ENCODE measurements at places on chromosomes 7 and 10.

GRCh38 chr10:83580373-83581012 lies 558.8 kb upstream of the GHITM start:
- DNase-seq: no peak

DNA sequence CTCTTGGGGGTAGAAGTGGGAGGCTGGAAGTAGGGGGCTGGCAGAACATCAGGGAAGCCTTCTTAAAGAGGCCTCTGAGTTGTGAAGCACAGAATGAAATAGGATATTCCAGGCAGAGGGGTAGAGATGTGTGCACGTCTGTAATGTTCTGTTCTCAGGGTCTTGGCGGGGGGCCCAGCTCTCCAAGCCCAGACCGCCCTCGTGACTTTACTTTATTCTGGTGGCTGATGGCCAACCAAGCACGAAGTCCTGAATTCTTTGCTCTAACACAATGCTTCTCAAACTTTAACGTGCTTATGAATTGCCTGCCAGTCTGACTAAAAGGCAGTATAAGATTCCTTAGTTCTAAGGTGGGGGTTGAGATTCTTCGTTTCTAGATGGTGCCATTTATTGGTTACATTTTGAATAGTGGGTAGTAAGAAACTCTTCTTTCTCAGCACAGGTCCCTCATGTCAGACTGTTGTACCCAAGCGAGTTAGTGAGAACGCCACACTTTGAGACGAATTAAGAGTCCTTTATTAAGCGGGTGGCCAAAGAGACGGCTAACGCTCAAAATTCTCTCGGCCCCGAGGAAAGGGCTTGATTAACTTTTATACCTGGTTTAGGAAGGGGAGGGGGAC lies 8.2 kb downstream of the PRXL2A start:
- no peak for DNase-seq

DNA sequence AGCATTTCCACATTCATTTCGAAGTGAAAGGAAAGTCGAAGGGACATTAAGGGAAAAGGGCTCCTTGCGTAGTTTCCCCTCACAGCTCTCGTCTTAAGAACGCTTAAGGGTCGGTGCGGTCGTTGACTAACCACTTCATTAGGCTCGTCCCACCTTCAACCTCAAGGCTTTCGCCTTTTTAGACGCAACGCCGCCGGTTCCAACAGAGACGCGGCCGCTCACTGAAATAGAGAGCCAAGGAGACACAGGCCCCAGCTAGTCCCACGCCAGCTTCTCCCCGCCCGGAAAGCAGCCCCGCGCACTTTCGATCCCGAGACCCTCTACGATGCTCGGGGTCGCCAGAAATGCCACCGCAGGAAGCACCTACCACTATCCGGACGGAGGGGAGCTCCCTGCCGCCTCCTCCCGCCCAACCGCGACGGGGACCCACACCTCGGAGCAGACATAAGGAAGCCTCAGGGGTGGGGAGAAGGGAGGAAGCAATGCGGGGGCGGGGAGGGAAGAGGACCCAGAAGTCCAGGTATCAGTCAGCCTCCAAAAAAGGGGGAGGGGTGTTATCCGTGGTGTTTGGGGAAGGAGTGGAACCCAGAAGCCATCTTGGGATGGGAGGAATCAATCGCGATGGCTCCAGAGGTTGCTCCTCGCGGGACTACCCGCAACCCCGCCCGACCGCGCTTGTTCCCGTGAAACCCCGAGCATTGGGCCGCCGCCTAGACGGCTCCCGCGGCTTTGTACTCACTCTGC lies 559 bp downstream of the TRA2A start:
- peak; percentile 57 for DNase-seq

- DNase-seq: no peak
Observed at GRCh38 chr10:31528831-31529230, 209.8 kb downstream of the ZEB1 start.

DNA sequence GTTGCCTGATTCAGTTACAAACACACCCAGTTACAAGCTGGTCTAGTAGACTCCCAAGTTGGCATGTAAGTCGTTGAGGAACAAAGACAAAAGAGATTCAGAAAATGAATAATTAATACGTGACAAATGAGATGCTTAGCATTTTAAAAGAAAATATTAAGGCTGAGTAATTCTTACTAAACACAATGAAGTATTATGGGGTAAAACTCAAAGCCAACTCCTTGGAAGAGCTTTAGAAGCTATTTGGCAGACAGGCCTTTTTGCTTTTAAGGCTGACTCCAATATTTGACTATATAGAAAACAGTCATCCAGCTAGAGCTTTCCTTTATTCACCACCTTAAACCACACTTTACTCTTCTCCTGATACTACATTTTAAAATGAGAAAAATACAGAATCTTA lies 5.4 kb downstream of the TRDMT1 start:
- DNase-seq: no peak

DNA sequence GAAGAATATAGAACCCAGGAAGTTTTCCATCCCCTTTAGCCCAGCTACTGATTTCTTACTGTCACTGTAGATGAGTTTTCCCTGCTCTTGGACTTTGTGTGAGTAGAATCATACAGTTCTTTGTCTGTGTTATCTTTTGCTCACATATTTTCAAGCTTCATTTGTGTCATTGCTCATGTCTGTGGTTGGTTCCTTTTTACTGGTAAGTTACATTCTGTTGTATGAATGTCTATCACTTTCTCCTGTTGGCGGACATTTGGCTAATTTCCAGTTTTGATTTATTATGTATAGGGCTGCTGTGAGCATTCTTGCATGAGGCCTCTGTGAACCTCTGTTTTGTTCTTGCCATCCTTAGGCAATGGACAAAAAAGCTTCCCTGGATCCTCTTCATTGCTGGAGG lies 5.3 kb downstream of the GLRX3 start:
- no peak for DNase-seq

- peak; percentile 49 for DNase-seq
Observed at GRCh38 chr7:151018421-151019129, 5.7 kb downstream of the ATG9B start.

DNA sequence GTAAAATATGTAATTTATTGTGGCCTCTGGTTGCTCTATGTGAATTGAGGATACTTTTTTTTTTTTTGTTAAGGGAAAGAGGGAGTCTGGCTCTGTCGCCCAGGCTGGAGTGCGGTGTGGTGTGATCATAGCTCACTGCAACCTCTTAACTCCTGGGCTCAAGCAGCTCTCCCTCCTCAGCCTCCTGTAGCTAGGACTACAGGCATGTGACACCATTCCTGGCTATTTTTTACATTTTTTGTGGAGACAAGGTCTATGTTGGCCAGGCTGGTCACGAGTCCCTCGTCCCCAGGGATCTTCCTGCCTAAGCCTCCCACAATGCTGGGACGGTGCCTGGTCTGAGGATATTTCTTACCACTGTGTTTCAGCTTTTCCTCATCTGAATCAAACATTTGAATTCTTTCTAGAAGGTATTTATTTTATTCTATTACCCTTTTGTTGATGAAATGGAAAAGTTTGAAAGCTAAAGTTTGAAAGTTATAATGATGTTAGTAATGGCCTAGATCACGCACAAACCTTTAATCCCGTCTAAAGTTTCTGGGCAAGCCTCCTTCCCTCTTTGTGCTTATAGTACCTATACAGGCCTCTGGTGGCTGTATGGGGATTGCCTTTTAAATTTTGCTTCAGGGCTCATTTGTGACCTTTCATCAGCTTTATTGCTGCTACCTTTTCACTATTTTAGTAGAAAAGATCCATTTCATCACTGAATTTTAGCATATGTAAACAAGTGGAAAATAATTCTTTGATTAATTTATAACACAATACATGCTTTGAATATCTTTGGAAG lies 2.0 kb downstream of the IFRD1 start:
- DNase-seq: no peak

DNA sequence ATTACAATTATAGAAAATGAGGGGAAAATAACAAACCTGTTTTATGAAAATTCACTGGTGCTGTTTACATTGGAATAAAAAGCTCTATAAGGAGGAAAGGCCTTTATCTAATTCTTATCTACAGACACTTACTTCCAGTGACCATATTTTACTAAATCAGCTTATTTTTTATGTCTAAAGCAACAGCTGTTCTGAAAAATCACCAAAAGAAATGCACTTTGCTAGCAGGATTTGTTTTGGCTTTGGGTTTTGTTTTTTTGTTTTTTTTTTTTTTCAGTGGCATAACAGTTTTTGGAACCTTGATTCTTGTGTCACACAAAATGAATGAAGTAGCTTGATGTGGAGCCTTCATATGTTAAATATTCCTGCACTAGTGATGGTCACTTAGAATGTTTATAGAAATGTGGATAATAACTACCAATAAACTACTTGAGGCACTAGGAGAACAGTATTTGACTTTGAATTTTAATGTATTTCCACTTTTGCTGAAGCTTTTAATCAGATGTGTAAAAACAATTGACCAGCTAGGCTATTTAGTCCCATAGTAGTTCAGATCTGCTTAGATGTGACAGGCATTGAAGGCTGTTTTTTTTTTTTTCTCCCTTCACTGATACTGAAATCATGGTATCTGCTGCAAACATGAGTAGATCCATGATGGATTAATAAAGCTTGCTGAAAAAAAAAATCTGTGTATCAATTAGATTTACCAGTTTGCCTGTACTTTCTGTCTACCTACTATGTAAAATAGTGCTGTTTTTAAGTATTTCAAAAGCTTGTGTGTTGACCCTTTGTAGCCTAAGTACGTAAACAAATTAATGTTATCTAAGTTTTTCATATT lies 2.8 kb downstream of the ARL4A start:
- no peak for DNase-seq

DNA sequence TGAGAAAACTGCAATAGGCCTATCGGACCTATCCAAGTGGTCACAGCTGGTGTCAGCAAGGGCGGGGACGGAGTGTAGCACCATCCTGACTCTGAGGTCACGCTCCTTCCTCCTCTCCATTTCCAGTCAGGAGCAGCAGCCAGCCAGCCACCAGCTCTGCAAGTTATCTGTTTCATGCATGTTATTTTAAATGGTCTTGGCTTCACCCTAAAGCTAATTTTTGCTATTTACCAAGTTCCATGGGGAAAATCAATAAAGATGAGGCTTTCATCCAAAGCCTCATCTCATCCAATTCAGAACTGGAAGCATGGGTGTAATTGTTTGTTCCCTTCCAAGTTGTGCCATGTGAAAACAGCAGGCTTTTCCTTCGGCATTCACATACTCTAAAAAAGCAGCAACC lies 49.3 kb downstream of the ICA1 start:
- DNase-seq: no peak

DNA sequence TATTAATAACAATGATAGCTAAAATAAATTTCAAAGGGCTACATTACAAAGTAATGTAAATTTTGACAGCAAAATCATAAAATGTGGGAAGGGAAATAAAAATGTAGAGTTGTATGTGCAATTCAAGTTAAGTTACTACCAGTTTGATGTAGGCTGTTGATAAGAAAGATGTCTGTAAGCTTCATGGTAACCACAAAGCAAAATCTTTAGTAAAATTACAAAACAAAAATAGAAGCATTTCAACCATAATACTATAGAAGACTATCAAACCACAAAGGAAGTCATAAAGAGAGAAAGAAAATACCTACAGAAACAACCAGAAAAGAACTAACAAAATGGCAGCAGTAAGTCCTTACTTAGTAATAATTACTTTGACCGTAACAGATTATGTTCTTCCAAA lies 99.1 kb downstream of the C7orf25 start:
- DNase-seq: no peak

DNA sequence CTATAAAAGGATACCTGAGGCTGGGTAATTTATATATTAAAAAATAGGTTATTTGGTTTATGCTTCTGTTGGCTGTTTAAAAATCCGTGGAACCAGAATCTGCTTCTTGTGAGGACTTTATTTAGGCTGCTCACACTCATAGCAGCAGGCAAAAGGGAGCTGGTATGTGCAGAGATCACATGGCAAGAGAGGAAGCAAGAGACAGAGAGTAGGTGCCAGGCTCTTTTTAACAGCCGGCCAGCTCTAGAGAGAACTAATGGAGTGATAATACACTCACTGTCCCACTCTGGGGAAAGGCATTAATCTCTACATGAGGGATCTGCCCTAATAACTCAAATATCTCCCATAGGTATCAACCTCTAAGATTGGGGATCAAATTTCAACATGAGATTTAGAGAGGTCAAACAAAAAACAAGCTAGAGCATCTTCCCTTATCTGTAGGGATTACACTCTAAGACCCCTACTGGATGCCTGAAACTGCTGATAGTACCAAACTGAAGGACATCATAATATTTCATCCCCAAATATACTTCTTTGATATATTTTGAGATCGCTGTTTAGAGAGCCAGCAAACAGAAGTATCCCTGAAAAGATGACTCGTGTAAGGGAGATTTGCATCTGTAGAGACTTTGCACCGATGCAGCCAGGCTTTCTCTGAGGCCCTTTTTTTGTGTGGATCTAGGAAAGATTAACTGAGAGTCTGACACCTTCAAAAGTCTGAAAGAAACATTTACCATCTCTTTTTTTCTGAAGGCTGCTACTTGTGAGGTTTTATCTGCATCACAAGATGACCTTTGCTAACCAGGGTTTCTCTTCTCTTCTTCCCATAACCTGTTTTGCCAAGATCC lies 717.0 kb upstream of the MBL2 start:
- no peak for DNase-seq

DNA sequence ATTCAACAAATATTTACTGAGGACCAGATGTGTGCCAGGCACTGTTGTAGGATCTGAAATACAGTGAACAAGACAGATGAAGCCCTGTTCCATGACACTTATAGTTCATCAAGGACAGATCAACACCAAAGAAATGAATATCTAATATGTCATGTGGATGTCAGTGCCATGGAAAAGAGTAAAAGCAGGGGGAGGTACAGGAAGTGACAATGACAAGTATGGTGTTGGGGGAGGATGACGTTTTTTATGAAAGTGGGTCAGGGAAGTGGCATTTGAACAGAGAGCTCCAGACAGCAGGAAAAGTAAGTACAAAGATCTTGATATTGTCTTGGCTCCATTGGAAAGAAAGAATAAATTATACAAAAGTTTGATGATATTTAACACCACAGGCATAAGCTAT lies 7.0 kb upstream of the SFMBT2 start:
- DNase-seq: no peak

- no peak for DNase-seq
Observed at GRCh38 chr10:14450041-14450491, 119.3 kb upstream of the FRMD4A start.

GRCh38 chr10:37489658-37490003 lies 364.2 kb downstream of the ANKRD30A start:
- no peak for DNase-seq

GRCh38 chr10:12269056-12269455 lies 73.1 kb downstream of the CDC123 start:
- DNase-seq: no peak

- no peak for DNase-seq
Observed at GRCh38 chr7:113918946-113919345, at the start of gene PPP1R3A. TSS of gene PPP1R3A (minus strand) at chr7:113919009. CDS start at chr7:113918996, 13 bp downstream.

DNA sequence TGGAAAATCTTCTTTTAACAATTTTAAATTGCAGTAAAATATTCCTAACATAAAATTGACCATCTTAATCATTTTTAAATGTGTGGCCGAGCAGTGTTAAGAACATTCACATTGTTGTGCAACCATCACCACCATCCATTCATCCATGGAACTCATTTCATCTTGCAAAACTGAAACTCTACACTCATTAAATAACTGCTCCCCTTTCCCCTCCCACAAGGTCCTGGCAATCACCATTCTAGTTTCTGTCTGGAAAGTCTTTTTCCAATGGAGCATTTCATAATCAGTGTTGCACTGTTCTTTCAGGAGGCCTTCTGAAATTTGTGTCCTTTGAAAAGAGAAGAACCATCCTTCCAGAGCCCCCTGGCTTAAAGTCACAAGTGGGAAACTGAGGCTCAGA lies 233.1 kb downstream of the PLXNA4 start:
- no peak for DNase-seq

GRCh38 chr10:25632802-25633201 lies 301.2 kb upstream of the MYO3A start:
- DNase-seq: no peak

Data from CD4-positive, alpha-beta T cell treated with Interleukin-6 for 4 hours (primary cell).